ENCODE measurements at places on chromosomes 2 and 18.

GRCh38 chr2:137287913-137288639 is 522.7 kb downstream of the THSD7B start:
- no peak for DNase-seq
- H3K27me3 ChIP-seq, result peaks cover 20% of the 10 kb centered on the region
- H3K4me3 ChIP-seq, result no peak overlapping the region
- peaks cover 8% of the 10 kb centered on the region for H3K4me1 ChIP-seq

GRCh38 chr2:142599504-142599903 is 278.0 kb upstream of the KYNU start:
- no peaks in the 10 kb centered on the region for H3K27me3 ChIP-seq
- no peaks in the 10 kb centered on the region for H3K36me3 ChIP-seq
- H3K27ac ChIP-seq, result no peak overlapping the region
- H3K4me1 ChIP-seq, result peaks cover 52% of the 10 kb centered on the region
- no peak for DNase-seq
- H3K4me3 ChIP-seq, result no peak overlapping the region

DNA sequence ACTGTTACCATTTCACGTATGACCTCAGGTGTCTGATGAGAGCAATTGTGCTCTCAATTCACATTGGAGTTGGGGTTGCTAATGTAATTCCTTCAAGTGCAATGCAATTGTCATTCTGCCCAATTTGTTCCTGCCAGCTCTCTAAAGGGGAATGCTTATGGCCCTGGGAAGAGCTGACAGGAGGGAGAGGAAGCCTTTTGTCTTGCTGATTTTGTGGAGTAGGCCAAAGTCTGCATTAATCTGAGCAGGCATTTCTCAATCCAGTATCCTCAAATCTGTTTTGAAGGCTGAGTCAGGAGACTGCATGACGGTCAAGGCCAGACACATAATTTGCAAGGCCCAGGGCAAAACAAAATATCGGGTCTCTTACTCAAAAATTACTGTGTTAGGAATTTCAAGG is 326.4 kb upstream of the SPHKAP start:
- no peak for DNase-seq
- no peaks in the 10 kb centered on the region for H3K36me3 ChIP-seq
- H3K27ac ChIP-seq, result no peak overlapping the region
- H3K27me3 ChIP-seq, result no peaks in the 10 kb centered on the region
- no peak overlapping the region for H3K4me3 ChIP-seq
- H3K4me1 ChIP-seq, result no peaks in the 10 kb centered on the region

DNA sequence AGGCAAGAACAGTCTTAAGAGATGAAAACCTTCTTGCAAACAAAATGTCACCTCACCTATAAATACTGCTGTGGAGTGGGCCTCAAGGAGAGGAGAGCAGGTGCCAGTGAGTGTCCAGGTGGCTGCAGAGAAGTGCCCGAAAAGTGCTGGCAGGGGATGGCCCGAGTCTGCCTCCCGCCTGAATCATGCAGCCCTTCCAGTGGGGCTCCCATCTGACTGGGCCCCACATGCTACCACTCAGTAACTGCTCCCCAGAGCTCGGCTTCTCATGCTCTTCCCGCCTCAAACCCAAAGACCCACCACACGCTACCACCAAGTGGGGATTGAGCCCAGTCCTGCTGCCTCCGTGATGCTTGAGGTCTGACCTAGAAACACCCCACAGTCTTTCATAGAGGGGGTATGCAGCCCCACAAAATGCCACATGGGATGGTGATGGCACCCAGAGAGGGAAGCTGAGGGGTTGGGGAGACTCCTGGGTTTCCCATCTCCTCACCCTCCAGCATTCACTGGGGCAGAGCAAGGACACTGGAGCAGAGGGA is 7.4 kb downstream of the HS6ST1 start:
- peaks cover 7% of the 10 kb centered on the region for H3K36me3 ChIP-seq
- no peak overlapping the region for H3K27ac ChIP-seq
- DNase-seq, result no peak
- H3K27me3 ChIP-seq, result no peaks in the 10 kb centered on the region
- H3K4me1 ChIP-seq, result peaks cover 69% of the 10 kb centered on the region
- no peak overlapping the region for H3K4me3 ChIP-seq

DNA sequence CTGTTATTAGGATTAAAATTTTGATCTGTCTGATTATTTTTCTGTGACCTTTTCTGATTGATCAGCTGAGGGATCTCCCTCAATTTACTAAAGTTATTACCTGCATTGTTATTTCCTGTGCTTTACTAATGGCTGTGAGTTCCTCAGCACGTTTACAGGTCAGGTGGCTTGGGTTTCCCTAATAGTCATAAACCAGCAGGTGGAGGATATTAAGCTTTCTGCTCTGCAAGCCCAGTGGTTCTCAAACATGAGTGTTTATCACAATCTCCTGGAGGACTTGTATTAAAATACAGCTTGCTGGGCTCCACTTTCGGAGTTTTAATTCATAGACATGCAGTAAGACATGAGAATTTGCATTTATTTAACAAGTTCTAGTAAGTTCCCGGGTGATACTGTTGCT is 22.4 kb upstream of the UGP2 start:
- H3K27me3 ChIP-seq, result no peaks in the 10 kb centered on the region
- H3K4me1 ChIP-seq, result peaks cover 23% of the 10 kb centered on the region
- DNase-seq, result no peak
- H3K27ac ChIP-seq, result no peak overlapping the region
- no peak overlapping the region for H3K4me3 ChIP-seq
- H3K36me3 ChIP-seq, result no peaks in the 10 kb centered on the region

Measured in osteocyte (in vitro differentiated cells).